ENCODE measurements at places on chromosomes 16 and 17. TPM values are rescaled to one million over a fixed set of nuclear protein-coding genes. Genes with fewer than 3 reads are reported as not detected.

The UMOD gene
- not detected for total RNA-seq

The HIC1 gene
- 18.0 TPM for total RNA-seq

The TVP23A gene
- total RNA-seq: 0.83 TPM

The GPR142 gene
- not detected for total RNA-seq

The FOXL1 gene
- 1.3 TPM for total RNA-seq

The HSD3B7 gene
- total RNA-seq: 8.5 TPM

The CEP295NL gene
- 1.1 TPM for total RNA-seq

The PLEKHH3 gene
- total RNA-seq: 26.5 TPM

The KIF18B gene
- 0.44 TPM for total RNA-seq

The CDT1 gene
- total RNA-seq: 0.39 TPM

The PRSS8 gene
- not detected for total RNA-seq

The PKMYT1 gene
- total RNA-seq: 0.98 TPM

The CA7 gene
- total RNA-seq: not detected

The ADAD2 gene
- 0.19 TPM for total RNA-seq

The HBQ1 gene
- total RNA-seq: 2.8 TPM

The TBL3 gene
- 35.6 TPM for total RNA-seq

The SDK2 gene
- total RNA-seq: 1.5 TPM

The ZNF689 gene
- total RNA-seq: 8.3 TPM

Data from right atrium auricular region (tissue), 2 donors.